ENCODE measurements at places on chromosomes 16 and 17.
A peak's percentile ranks its signal among the peaks of the same experiment; 100 is the strongest.

DNA sequence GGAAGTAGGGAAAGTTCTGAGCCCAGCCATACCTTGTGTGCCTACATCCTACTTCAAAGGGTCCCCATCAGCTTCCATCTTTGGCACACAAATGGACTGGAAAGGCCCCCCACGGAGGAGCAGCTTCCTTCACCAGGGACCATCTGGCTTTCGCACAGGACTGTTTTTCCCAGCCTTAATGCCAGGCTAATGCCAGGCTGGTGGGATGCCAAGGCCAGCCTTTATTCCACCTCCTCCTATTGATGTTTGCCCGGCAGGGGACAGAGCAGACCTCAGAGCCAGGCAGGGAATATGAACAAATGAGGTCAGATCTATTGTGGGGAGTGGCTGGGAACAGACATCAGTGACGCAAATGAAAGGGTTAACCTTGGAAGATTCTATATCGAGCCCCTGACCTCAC, 5.7 kb downstream of the GPR179 start:
- DNase-seq: no peak

DNA sequence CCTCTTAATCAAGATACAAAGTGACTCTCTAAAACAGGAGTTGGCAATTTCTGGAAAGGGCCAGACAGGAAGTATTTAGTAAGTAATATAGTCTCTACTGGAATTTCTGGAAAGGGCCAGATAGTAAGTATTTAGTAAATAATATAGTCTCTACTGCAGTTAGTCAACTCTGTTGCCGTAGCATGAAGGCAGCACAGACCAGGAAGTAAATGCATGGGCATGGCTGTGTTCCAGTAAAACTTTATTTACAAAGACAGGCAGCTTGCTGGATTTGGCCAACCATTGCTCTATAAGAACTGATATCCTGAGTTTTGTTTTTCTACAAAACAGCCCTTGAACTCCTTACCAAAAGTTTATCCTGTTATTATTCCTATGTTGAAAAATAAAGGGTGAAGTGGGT, 16.9 kb downstream of the LDAF1 start:
- no peak for DNase-seq

GRCh38 chr16:83971165-83972130, 3.4 kb downstream of the NECAB2 start:
- no peak for DNase-seq

GRCh38 chr17:50613007-50613992, 21.4 kb upstream of the ABCC3 start:
- no peak for DNase-seq

GRCh38 chr16:56939801-56940200, 7.9 kb downstream of the HERPUD1 start:
- no peak for DNase-seq

DNA sequence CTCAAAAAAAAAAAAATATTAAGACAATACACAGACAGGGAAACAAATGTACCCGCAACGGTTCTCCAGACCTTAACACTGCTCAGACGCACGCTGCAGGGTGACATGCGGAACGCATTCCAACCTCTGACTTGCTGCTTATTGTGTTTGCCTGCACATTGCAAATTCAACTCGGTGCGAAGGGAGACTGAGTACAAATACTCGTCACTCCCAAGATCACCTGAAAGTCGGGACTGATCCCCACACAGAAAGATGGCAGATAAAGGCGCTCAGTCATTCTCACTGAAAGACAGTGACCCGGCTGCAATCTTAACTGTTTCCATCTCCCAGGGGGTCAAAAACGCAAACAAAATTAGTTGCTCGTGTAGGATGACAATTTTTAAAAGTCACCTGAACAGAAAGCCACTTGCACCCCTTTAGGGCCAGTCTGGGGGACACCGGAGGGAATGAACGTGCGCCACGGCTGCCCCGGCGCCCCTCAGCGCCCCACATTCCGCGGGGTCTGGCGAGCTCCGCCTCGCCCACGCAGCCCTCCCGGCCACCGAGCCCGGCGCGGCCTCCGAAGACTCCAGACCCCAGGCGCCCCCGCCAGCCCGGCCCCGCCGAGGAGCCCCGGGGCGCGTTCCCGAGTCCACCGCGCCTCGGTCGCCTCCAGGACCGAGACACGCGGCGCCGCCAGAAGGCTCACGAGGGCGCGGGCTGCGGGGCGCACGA, 589 bp downstream of the CLCN7 start:
- no peak for DNase-seq

- DNase-seq: no peak
These were observed 1.7 kb upstream of the CYTH1 start for GRCh38 chr17:78783711-78784324.

DNA sequence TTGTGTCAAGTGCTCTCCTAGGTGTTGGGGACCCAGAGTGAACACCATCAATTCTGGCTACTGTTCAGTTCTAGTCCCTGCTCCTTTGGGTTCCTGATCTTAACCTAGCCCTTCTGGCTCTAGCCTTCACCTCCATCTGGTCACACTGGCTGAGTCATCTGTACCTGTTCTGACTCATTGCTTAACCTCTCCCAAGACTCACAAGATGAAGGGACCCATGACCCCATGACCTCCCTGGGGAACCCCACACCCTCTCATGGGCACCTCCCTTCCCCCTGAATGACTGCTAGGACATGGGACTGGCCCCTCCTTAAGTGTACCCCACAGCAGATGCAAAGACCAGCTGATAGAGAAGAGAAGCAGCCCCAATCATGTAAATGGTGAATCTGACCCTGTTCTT, 345.8 kb upstream of the CDH5 start:
- peak; percentile 60 for DNase-seq

- no peak for DNase-seq
These were observed 7.3 kb downstream of the C16orf89 start for GRCh38 chr16:5058476-5058875.

DNA sequence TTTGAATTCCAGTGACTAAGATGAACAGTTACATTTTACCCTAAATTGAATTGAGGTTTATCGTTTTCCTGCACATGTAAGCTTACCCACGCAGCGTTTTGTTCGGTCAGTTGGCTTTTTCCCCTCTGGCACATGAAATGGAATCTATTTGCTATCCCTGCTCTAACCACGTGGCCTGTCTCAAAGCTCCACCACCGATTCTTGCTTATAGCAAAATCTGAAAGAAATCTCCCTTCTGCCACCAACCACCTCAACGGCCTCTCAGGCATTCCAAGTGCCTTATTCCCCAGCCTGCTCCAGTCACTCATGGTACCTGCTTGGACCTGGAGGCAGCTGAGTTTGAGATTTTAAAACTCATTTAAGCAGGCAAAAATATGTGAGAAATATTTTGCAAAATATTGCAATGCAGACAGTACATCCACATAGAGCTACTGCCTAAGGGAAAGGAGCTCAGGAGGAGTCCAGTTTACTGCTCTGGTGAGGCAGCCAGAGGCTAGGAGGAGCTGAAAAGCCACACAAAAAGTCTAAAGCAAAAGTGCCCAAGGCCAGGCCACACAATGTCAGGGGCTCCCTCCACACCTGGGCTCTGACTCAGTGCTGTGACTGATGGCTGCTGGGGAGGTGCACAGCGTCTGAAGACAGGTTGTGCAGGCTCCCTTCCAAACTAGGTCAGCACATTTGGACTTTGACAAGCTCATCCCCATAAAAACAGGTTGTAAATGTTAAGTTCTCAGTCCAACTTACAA, 26.4 kb downstream of the ARHGAP17 start:
- peak; percentile 19 for DNase-seq

DNA sequence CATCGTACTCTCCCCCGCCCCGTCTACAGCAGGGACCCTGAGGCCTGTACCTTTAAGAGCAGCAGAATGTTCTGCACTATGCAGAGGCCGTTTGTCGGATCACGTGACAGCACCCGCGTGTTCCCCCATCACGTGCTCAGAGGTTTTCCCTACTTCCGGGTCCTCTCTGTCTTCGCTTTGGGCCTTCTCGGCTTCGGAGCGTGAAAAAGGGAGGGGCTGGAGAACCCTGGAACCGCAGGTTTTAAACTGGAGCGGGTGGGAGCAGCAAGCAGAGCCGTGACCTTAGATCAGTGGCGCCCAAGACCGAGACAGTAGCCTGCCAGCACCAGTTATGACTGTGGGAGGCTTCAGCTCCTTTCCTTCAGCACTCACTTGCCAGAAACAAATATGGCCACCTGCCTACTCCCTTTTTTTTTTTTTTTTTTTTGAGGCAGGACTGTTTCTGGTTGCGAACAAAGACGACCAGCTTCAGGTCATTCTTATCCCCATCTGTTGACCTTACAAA, at the start of gene CLN3:
Gene CLN3 (minus strand): TSS at position 105 of the 505 bp plus-strand sequence. CDS start 315 bp downstream, outside the sequence.
- DNase-seq: peak; percentile 92

DNA sequence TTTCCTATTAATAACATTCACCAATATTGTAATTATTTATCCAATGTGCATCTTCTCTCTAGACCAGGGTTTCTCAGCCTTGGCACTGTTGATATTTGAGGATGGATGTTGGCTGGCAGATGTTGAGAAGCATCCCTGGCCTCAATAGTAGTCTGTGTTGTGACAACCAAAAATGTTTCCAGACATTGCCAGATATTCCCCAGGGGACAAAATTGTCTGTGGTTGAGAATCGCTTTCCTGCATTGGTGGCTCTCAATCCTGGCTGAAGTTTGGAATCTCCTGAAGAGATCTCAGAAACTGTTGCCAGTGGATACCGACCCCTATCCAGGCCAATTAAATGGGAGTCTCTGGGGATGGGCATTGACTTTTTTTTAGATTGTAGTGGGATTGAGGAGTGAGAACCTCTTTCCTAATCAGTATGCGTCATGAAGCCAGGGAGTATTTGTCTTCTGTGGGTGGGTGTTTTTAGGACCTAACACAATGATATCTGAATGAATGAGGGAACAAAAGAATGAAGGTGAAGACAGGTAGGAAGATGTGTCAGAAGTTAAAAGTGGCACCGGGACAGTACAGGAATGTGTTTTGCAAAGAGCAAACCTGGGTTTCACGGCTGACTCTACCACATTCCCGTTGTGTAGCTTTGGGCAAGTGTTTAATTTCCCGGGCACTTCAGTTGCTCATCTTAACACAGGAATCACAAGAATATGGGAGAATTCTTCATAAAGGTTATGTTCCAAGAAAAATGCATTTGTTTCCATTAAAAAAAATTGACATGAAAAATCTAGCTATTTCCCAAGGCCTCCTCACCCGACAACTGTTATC, 24.3 kb downstream of the HSD17B2 start:
- no peak for DNase-seq

- DNase-seq: peak; percentile 53
These were observed 2.6 kb downstream of the KAT2A start for GRCh38 chr17:42118545-42118944.

- no peak for DNase-seq
These were observed 51.4 kb upstream of the LHX1 start for GRCh38 chr17:36885771-36886377.

GRCh38 chr16:23711785-23712184, 1.2 kb downstream of the ERN2 start:
- DNase-seq: no peak

DNA sequence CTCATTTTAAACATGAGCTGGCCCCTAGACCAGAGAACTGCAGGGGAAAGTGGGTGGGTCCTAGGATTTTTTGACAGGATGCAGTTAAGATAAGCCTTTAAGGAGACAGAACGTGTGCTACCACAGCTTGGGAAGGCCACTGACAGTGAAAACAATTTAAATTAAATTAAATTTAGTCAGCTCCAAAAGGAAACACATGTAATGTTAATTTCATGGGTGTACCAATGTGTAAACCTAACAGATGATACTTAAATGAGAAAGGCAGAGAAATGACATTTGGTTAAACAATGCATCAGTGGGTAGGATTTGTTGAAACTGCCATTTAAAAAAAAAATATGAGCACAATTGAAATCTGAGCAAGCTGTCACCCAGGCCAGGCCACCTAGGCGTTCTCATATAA, 250.8 kb downstream of the XYLT1 start:
- DNase-seq: no peak

GRCh38 chr17:49521471-49522356, 26.6 kb downstream of the NGFR start:
- DNase-seq: no peak

DNA sequence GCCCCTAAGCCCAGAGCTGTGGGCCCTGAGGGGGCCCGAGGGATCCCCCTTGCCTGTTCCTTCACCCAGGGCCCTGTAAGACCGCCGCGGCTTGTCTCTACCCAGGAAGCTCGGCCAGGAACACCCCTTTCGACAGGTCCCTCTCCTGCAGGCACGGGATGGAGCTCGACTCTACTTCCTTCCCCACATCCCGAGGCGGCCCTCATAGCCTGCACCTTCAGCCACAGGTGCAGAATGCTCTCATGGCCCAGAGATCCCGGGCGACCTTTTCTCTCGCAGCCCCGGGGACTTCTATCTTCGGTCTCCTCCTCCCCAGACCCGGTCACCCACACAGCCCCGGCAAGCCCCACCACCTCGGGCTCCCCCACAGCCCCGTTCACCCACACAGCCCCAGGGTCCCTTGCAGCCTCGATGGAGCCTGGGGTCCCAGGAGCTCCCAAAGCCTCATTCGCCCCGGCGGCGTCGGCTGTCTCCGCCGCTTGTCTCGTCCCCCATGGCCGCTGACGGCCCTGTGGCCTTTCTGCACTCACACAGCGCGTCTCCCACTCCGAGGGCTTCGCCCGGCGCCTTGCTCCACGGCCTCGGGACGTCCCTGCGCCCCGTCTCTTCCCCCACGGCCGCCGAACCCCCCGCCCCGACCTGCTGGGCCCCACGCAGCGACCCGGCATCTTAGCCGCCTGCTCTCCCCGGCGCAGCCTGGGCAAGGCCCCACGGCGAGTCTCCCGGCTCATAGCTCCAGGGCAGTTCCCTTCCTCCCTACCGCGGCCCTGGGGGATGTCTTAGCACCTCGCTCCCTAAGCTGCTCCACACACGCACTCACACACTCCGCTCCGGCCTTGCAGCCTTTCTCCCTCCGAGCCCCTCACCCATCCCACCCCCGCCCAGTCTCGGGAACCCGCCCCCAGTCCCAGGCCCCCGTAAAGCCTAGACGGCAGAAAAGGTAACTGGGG, 650 bp downstream of the KIAA0753 start:
- DNase-seq: peak; percentile 26

DNA sequence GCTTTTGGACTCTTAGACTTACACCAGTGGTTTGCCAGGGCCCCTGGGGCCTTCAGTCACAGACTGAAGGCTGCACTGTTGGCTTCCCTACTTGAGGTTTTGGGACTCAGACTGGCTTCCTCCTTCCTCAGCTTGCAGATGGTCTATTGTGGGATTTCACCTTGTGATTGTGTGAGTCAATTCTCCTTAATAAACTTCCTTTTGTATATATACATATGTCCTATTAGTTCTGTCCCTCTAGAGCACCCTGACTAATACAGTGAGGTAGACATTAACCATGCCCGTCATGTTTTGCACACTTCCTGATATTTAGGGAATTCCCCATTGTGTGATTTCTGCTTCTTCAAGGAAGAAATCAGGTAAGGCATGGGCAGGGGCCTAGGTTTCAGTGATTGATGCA, 147.8 kb upstream of the CA10 start:
- DNase-seq: no peak

- DNase-seq: no peak
These were observed 4.7 kb downstream of the CIBAR2 start for GRCh38 chr16:85107532-85107931.

GRCh38 chr17:57377094-57377493, 120.8 kb downstream of the MSI2 start:
- no peak for DNase-seq

DNA sequence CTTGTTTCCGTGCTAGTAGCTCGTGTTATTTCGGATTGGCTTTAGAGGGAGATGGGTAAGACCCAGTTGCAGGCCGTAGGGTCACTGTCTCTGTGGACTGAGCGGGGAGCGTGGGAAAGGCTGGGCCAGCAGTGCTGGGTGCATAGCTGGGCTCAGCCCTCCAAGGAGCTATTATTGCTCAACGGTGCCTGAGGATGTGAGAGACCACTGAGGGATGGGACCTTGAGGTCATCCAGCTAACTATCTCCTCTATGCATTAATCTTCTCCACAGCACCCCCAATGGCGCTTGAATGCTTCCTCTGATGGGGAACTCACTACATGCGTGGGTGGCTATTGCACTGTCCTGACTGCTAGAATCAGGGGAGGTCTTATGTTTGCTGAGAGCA, 126.1 kb upstream of the FOXF1 start:
- DNase-seq: no peak

All from urothelium cell line (cell line).